ENCODE measurements at places on chromosomes 3 and 15.

DNA sequence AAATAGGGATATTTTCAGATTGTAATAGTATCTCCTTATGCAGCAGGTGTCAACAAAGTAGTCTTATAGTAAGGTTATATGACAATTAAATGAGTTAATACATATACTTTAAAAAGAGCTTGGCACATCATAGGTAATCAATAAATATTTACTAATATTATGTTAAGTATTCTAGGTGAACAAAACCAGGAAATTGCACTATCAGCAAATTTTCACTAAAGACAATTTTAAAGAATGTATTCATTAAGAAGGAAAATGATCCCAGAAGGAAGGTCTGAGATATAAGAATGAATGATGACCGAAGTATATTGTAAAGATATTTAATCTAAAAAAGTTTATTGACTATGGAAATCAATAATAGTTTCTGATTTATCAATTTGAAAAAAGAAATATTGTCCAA, 281.9 kb downstream of the ADAMTSL3 start:
- no peak for DNase-seq

GRCh38 chr15:67134871-67135492, 69.6 kb downstream of the SMAD3 start:
- no peak for DNase-seq

DNA sequence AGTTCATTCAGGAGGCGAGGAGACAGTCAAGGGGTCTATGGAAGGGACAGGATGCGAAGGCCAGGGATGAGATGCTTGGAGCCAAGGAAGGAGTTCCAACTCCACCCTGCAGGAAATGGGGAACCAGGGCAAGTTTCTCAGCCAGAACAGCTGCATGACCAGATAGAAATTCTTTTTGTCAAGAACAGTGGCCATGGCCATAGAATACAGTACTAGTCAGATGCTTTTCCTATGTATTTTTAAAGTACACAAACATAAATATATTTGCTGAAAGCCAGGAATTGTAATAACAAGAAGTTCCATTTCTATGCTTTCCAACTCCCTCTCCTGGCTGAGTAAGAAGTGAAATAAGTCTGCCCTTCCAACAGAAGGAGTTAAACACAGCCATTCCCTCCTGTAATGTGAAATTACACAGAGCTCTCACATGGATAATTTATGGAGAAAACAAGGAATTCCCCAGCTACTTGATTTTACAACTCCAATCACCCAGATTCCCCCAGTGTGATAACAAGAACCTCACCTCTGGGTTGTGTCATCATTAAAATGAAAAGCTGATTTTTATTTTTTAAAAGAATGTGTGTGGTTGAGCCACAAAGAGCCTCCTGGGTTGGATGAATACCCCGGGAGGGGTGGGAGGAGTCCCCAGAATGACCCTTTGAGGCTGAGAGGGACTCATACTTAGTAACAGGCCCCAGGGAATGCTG, 124.6 kb upstream of the ARHGEF3 start:
- peak; percentile 54 for DNase-seq

- DNase-seq = peak; percentile 86
Measured at GRCh38 chr15:42650208-42651066, 75.0 kb downstream of the STARD9 start.

GRCh38 chr15:70583006-70583405, 180.4 kb downstream of the UACA start:
- no peak for DNase-seq

GRCh38 chr3:127305499-127306060, 17.7 kb upstream of the PRR20G start:
- no peak for DNase-seq

GRCh38 chr15:39154776-39155175, 426.1 kb upstream of the THBS1 start:
- DNase-seq = no peak

GRCh38 chr15:42992626-42993025, 72.0 kb upstream of the TTBK2 start:
- no peak for DNase-seq

DNA sequence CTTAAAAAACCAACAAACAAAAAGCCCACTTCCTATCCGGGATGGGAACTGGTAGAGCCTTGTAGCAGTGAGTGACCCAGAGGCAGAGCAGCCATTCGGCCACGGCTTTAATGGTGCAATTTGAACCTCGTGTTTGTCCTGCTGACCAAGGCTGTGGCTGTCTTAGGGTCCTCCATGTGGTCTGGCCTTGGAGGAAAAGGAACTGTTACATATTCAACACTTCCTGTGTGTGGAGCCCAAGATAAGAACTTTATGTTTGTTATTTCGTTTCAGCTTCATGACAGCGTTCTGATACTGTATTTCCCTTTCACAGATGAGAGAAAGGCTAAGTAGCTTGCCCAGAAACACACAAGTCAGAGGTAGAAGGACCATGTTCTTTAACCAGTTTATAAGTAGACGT, 269.8 kb downstream of the SV2B start:
- DNase-seq = no peak

- no peak for DNase-seq
Measured at GRCh38 chr3:104578558-104578957, 788.2 kb upstream of the ALCAM start.

GRCh38 chr15:59528961-59529402, 82.6 kb upstream of the GCNT3 start:
- peak; percentile 86 for DNase-seq

DNA sequence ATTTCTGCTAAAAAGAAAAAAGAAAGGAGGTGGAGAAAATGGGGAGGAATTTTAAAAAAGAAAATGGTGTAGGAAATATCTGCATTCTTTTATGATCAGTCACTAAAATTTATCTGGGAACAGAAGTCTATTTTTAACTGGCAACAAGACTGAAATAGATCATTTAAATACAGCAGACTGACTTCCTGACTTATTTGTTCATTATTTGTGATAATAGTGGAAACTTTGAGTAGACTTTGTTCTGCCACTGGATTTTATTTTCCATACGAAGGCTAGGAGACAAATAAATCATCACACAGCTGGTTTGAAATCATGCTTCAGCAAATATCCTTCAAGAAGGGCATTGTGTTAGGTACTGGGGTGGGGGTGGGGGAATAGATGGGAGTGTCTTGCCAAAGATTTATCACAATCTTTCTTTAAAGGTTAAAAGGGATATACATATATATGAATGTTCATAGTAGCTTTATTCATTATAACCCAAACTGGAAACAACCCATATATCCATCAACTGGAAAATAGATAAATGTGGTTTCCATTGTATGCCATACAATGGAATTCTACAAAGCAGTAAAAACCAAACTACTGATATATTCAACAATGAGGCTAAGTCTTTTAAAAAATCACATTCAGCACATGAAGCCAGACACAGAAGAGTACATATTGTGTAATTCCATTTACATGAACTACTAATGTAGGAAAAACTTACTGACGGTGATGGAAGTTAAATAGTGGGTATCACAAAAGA, 4.7 kb upstream of the CLASP2 start:
- DNase-seq = peak; percentile 58

DNA sequence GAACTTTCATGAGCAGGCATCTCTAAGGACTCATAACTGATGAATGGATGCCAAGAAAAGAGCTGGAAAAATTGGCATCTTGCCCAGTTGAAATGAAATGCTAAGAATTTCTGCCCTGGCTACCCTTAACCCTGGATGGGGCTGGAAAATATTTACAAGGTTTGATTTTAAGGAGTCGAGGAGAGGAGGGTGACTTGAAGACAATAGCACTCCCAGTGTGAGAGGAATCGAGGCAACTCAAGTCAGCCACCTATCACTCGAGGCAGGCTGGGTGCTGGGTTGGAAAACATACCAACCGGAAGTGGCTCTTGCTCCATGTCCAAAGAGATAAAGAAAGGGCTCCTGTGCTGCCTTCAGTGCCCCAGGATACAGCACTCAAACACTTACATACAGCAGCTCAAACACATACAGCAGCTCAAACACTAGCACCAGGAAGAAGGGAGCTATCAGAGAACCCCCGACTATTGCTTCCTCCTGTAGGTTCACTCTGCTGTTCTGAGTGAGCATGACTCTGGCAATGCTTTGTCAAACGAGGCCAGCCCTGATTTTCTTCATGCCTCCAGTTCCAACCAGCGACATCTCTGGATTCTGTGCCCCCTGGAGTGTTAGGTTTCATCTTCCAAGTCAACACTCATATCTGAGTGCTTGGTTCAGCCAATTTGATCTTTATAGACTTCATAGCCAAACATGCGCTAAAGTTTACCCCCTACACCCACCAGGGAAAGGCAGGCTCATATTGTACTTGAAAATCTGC, 4.9 kb downstream of the PRICKLE2 start:
- peak; percentile 58 for DNase-seq

- no peak for DNase-seq
Measured at GRCh38 chr15:99925661-99926461, 192.6 kb upstream of the LYSMD4 start.

DNA sequence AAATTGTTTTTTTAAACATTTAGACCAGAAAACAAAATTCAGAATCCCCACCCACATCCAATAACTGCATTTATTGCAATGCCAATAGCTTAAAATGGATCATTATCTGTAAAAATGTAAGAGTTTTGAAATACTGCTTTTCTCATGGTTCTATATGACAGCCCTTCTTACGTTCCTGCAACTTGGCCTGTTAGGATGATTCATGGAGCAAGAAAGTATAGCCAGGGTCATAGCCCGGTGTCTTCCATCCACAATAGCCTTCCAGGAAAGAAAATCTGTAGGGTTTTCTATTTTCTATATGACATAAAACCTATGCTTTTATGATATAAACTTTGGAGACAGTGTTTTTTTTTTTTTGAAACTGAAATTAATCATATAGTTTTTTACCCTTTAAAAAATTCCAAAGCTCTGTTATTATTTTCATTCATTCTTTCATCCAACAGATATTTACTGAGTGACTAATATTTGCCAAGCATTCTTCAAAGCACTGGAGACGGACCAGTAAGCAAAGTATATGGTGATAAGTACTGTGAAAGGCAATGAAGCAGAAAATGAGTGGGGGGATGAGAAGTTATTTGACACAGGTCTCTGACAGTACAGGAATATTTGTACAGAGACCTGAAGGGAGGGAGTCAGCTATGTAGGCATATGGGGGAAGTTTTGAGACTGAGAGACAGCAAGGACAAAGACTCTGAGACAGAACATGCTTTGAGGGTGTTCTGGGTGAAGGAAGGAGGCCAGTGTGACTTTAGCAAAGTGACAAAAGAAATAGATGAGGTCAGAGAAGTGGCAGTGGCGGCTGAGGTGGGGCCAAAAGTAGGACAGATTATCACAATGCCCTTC, 29.0 kb upstream of the SLC2A2 start:
- DNase-seq = peak; percentile 48

GRCh38 chr3:170054204-170054603, 16.4 kb downstream of the GPR160 start:
- no peak for DNase-seq

DNA sequence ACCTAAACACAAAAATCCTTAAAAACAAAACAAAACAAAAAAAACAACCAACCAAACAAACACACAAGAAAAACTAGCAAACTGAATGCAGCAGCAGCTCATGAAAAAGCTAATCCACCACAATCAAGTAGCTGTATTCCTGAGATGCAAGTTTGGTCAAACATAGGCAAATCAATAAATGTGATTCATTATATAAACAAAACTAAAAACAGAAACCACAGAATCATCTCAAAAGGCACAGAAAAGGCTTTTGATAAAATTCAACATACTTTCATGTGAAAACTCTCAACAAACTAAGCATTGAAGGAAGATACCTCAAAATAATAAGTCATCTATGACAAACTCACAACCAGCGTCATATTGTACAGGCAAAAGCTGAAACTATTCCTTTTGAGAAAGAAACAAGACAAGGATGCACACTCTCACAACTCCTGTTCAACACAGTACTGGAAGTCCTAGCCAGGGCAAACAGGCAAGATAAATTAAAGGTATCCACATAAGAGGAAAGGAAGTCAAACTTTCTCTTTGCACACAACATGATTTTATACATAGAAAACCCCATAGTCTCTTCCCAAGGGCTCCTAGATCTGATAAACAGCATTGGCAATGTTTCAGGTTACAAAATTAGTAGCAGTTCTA, 495.1 kb upstream of the SGO1 start:
- DNase-seq = no peak

DNA sequence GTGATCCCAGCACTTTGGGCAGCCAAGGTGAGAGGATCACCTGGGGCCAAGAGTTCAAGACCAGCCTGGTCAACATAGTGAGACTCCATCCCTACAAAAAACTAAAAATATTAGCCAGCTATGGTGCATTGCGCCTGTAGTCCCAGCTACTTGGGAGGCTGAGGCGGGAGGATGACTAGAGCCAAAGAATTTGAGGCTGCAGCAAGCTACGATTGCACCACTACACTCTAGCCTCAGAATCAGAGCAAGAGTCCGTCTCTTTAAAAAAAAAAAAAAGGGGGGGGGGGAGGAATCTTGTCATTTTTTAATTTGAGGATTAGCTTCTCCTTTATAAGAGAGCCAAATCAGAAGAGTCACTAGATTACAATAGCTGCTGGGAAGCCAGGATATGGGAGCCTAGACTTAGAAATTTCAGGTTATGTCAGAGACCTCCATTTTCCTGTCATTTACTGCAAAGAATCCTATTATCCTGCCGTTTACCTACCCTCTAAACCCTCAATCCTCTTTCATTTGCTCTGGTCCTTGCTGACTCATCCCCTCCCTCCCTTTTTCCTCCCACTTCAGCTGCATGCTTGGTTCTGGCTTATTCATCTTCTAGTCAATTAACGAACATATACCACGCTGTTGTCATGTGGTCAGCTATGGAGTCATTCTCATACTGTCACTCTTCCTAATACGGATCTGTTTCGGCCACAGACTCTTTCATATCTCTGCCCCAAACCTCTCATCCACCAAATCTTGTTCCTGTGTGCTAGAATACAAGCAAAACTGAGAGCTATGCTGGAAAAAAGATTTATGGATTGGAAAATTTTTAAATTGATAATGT, 83.8 kb upstream of the PPIB start:
- peak; percentile 91 for DNase-seq

- DNase-seq = no peak
Measured at GRCh38 chr15:91348752-91349500, 248.9 kb downstream of the SV2B start.

- no peak for DNase-seq
Measured at GRCh38 chr3:197137751-197138150, 108.1 kb upstream of the MELTF start.
